ENCODE measurements at places on chromosomes 7 and 10.

DNA sequence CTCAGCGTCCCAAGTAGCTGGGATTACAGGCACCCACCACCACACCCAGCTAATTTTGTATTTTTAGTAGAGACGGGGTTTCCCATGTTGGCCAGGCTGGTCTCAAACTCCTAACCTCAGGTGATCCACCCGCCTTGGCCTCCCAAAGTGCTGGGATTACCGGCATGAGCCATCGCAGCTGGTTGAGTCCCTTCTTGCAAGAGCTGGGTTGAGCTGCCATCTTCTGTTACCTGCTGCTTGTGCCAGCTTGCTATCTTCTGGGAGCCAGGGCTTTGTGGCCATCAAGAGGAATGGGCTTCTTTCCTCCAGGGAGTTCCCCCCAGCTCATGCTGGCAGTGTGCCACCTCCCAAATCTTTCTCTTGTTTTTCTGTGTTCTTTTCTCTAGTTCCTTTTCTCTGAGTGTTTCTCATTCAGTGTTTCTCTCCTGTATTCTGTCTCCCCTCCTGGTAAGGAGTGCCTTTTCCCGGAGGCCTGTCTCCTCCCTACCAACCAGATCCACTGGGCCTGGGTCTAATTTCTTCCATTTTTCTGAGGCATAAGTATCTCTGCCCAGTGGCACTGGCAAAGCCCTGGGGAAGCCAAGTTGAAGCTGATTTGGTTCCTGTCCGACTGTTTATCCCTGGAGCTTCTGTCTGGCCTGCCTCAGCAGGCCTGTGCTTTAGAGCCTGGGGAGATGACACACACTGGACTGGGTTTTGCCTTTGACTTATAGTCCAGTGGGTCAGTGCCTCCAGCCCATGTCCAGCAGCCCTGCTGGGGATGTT, 3.7 kb downstream of the DBNL start:
- DNase-seq, result no peak

GRCh38 chr7:98281757-98282606, 496 bp downstream of the BRI3 start:
- peak; percentile 41 for DNase-seq

GRCh38 chr7:94701555-94701973, 45.6 kb upstream of the SGCE start:
- DNase-seq, result no peak

GRCh38 chr7:79407351-79407750, 46.1 kb downstream of the MAGI2 start:
- DNase-seq, result no peak

- DNase-seq, result no peak
These were observed 11.7 kb downstream of the STAM start for GRCh38 chr10:17655567-17656146.

DNA sequence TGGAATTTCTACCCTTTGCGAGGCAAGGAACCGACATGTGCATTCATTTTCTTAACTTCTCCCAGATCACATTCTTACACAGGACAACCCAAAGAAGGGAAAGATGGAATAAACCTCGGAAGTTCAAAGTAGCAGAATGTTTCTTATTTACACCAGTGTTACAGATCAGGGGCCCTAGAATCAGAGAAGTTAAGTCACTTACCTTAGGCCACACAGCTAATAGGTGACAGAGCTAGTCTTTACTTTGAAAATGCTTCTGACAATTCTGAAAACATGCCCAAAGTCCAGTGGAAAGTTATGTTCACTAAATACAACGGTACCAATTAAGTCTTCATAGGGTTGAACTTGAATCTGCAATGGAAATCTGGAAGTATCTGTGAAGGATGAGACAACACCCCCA, 437.7 kb downstream of the DPP6 start:
- DNase-seq, result no peak

DNA sequence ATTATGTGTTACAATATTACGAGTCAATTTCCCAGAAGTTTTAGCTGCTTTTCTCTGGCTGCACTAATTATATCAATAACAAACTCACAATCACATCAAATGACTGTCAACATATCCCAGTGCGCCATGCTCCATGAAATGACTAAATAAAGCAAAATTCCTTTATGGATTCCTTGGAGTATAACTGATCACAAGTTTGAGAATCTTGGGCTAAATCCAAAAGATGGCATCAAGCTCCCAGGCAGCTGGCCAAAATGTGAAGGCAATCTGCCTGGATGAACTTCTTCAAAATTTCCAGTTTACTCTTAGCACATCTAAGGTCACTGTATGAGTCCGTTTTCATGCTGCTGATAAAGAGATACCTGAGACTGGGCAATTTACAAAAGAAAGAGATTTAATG, 210.8 kb downstream of the CCSER2 start:
- DNase-seq, result no peak

DNA sequence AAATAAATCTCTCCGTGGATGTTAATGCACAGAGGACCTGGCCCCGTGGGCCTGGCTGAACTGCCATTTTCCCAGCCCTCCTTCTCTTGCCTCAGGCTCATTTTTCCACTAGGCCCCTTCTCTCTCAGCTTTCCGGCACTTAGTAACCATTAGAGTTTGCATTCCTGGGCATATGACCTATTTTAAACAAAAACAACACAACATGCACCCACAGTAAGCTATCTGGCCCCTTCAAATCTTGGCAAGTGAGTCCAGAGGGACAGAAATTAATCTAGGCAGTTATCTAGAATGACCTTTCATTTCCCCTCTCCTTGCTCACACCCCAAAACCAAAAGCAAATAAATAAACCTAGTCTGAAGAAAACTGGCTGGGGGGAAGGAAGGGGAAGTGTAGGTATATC, 11.7 kb downstream of the FBXW4 start:
- DNase-seq, result no peak

GRCh38 chr7:14218338-14218737, 228.9 kb upstream of the ETV1 start:
- no peak for DNase-seq

DNA sequence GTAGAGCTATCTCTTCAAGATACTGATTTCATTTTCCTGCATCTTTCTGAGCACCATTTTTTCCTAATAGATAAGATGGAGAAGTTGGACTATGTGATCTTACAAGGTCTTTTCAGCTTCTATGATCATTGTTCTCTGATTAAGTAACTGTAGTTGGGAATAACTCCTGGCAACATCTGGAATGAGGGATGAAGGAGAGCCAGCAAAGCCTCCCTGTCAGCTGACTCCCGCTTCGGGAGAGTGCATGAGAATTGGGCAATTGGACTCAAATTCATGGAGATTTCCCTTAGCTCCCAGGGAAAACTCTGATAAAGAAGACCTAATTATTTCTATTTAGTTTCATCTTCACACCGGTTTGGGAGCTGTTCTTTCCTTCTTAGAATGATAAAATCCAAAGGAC, 146.1 kb downstream of the CCDC71L start:
- DNase-seq, result no peak

GRCh38 chr7:34454381-34454780, 203.6 kb upstream of the NPSR1 start:
- no peak for DNase-seq

GRCh38 chr7:129774871-129775694, 163.6 kb downstream of the NRF1 start:
- no peak for DNase-seq

DNA sequence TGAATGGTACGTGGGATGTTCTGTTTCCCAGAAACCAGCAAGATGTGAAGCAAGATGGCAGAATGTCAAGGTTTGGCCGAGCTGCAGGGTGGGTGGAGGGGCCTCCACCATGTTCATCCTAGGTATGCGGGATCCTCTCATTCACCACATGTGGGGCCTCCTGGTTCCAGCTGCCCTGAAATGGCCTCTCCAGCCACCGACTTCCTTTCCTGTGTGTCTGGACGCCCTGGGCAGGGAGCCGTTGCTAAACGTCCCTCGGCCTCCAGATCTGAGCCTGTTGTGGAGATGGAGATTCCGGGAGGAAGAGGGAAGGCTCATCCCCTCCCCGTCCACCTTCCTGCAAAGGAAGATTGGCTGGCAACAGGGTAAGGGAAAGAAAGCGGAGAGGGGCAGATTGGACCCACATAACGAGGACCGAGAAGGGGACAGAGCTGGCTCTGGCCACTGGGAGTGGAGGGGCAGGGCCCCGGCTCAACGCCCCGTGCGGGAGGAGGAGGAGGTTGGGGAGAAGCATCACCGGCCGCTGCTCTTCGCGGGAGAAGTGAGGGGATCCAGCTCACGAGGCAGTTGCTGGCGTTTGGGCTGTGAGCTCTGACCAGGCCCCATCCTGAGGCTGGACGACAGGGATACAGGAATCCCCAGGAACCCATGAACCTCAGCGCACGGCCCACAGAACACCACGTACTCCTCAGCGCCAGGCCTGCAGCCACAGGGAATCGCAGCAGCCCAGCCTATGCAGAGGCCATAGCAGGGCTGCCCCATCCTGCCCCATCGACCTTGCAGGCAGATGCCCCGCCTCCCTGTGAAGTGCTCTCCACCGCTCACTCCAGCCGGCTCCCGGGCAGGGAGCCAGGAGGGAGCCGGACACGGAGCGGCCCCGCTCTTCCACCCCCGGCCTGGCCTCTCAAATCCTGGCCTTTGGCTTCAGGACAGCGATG, 98.3 kb downstream of the FOXL3 start:
- DNase-seq, result no peak

GRCh38 chr10:13704964-13705363, 118.2 kb downstream of the PRPF18 start:
- DNase-seq, result no peak

DNA sequence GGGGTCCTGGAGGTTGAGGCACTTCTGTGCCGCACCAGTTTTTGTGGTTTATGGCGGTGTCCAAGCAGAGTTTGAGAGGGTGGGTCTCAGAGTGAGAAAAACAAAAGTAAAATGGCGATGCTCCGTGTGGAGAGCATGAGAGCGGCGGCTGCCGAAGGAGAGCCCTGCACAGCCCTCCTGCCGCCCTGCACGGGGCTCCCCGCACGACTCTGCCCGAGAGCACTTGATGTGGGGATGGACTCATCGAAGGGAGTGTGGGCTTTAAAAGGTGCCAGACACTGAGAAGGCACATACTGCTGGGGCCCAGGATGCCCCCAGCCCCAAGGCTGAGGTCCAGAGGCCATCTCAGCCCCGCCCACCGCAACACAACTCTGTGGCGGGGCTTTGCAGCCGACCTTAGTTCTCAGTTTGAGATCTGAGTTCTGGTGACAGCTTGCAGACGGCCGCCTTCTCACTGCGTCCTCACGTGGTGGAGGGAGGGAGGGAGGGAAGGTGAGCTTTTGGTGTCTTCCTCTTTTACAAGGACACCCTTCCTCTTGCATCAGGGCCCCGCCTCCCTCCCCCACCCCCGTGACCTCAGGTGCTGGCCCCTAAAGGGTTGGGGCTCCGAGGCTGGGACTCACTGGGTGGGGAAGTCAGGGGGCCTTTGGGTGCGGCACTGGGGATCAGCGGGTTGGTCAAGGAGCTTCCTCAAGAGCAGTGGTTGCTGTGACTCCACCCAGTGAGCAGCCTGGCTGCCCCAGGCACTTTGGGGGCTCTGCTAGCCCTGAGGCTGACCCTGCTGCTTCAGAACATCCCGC, 69.1 kb downstream of the NKX6-2 start:
- DNase-seq, result no peak

- no peak for DNase-seq
These were observed 20.0 kb downstream of the GLI3 start for GRCh38 chr7:42217053-42217452.

DNA sequence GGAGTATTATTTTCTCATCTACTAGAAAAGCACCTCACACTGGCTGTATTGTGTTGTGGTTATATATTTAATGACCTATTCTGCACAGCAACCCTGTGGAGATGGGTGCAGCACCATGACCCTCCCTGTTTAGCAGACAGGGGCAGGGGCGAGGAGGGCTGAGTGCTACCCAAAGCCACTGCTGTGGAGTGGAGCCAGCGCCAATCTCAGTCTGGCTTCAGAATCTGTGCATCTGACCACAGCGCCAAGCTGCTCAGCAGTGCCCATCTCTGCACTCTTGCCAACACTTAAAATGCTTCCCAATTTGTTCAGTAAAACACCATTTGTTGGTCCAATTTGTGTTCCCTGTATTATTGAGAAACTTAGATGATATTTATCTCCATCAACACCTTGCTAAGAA, 239.1 kb downstream of the ZMYND11 start:
- no peak for DNase-seq

DNA sequence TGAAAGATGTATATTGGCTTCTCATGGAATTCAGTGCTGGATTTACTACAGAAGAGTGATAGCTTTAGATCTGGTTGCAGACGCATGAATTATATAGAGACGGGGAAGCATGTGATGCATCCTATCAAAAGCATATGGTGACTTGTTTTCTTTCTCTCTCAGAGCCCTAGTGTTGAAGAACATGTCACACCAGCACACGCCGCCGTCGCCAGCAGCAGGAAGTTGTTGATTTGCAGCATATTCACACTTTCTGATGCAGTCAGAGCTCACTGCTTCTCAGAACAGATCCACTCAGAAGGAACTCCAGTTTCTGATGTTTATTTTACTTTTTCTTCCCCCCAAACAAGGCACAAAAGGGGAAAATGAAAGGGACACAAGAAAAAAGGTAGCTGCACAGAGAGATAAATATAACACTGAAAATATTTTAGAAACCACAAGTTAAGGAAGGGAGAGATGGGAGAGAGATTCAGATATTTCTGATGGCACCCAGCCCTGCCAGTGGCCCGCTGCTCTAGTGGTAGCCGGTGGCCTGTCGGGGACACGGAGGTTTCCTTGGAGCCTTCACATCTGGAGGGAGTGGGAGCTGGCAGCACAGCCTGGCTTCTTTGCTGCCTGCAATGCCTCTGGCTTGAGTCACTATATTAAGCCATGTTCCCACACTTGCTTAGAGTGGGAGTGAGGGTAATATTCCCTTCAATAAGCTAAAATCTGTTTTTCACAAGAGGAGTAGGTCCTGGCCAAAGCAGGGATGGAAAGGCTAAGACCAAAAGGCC, 123.2 kb downstream of the NRP1 start:
- no peak for DNase-seq

DNA sequence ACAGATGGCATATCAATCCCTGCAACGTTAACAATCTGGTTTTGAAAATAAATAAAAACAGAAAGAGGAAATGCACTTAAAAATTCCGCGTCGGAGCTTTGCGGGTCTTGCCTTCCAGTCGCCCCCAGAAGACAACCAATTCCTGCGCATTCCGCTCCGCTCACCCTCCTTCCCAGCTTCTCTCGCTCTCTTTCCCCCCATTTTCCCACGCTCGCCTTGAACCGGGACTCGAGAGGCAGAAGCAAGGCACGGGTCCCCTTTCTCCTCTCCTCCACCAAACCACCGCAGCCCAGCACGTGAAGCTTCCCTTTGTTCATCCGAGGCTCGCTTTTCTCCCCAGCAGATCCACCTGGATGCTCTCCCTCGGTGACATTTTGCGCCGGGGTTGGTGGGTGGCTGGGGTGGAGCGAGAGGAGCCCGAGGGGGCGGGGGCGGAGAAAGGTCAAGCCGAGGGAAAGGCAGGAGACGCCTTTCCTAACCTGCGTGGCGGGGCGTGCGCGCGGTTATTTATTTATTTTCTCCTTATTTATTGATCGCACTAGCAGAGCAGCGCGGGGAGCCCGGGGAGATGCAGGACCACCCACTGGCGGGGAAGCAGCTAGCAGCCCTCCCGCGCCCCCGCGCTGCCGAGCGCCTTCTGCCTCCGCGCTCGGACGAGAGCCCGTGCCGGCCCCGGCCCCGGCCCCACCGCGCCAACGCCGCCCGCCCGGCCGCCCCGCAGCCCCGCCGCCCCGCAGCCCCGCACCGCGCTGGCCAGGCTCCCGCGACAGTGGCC, at the start of gene KCND2:
KCND2 (plus strand) TSS at position 475 of the 775 bp plus-strand sequence.
- peak; percentile 39 for DNase-seq

GRCh38 chr7:82444220-82444909, 788 bp upstream of the CACNA2D1 start:
- peak; percentile 58 for DNase-seq

GRCh38 chr7:118754608-118755007, 530.1 kb downstream of the ANKRD7 start:
- DNase-seq, result no peak
